ENCODE measurements at places on chromosomes 16 and 17. TPM values are rescaled to one million over a fixed set of nuclear protein-coding genes. Genes with fewer than 3 reads are reported as not detected.

The LDHD gene
- total RNA-seq = 0.46 TPM

The SULT1A2 gene
- total RNA-seq = not detected

The IRX3 gene
- total RNA-seq = 5.2 TPM

The CA7 gene
- total RNA-seq = not detected

The FKBP10 gene
- total RNA-seq = 109 TPM

The RGS9 gene
- total RNA-seq = 7.2 TPM

The COQ9 gene
- total RNA-seq = 45.6 TPM

The PDXDC1 gene
- 68.7 TPM for total RNA-seq

The HASPIN gene
- total RNA-seq = 15.5 TPM

The ITGAL gene
- total RNA-seq = not detected

The HID1 gene
- total RNA-seq = 17.5 TPM

The USP43 gene
- total RNA-seq = 4.5 TPM

The GAST gene
- total RNA-seq = not detected

The GSG1L gene
- not detected for total RNA-seq

The MYO15A gene
- 0.71 TPM for total RNA-seq

The KRTAP2-3 gene
- not detected for total RNA-seq

The HOXB1 gene
- total RNA-seq = not detected

The TMC8 gene
- total RNA-seq = 0.41 TPM

The HSPB9 gene
- total RNA-seq = not detected

The MGAT5B gene
- 24.6 TPM for total RNA-seq

The ASIC2 gene
- total RNA-seq = 2.2 TPM

The HIGD1B gene
- not detected for total RNA-seq

The SLC7A5 gene
- total RNA-seq = 945 TPM

The C17orf100 gene
- total RNA-seq = 1.8 TPM

The SHISA6 gene
- not detected for total RNA-seq

The KCNH6 gene
- not detected for total RNA-seq

The GABARAP gene
- total RNA-seq = 688 TPM

The RECQL5 gene
- 29.2 TPM for total RNA-seq

The CSF3 gene
- total RNA-seq = 0.42 TPM

The SNX20 gene
- total RNA-seq = not detected

The CFAP97D1 gene
- 0.03 TPM for total RNA-seq

The SPIRE2 gene
- 7.9 TPM for total RNA-seq

The DLX4 gene
- 1.7 TPM for total RNA-seq

The DNASE1L2 gene
- total RNA-seq = 0.80 TPM

The CACNG3 gene
- total RNA-seq = not detected

The KRT36 gene
- total RNA-seq = 0.07 TPM

The APOBR gene
- not detected for total RNA-seq

The PRR15L gene
- total RNA-seq = 0.84 TPM

The CKLF gene
- total RNA-seq = 68.3 TPM

The NACA2 gene
- not detected for total RNA-seq

The ACSM2A gene
- total RNA-seq = not detected

The LRRC46 gene
- total RNA-seq = 3.0 TPM

The TPSD1 gene
- not detected for total RNA-seq

The MYH11 gene
- total RNA-seq = 0.09 TPM

The BCO1 gene
- 1.1 TPM for total RNA-seq

The MPV17L gene
- 5.9 TPM for total RNA-seq

The FOXL1 gene
- total RNA-seq = 1.2 TPM

The NGFR gene
- total RNA-seq = 0.85 TPM
